HS-27A (cell line): ENCODE measurements at places on chromosomes 2 and 18.

- DNase-seq: no peak
Measured at GRCh38 chr2:217797165-217797564, 205.6 kb downstream of the TNS1 start.

DNA sequence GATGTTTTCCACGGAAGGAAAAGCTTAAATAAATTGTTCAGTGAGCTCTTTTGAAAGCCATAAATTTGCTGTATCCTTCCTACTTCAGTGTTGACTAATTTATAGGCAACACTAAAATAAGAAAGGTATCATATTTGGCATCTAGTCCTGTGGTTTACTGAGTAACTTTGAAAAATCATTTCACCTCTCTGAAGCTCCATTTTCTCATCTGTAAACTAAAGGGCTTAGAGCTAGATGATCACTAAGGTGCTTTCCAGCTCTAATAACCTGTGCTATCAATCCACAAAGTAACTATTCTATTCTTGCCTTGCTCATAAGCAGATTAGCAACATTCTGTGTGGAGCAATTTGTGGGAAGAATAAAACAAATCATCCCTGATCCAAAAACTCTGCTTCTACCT is 3.6 kb upstream of the MYOM1 start:
- no peak for DNase-seq

GRCh38 chr2:56540467-56540866 is 356.7 kb downstream of the CCDC85A start:
- no peak for DNase-seq

DNA sequence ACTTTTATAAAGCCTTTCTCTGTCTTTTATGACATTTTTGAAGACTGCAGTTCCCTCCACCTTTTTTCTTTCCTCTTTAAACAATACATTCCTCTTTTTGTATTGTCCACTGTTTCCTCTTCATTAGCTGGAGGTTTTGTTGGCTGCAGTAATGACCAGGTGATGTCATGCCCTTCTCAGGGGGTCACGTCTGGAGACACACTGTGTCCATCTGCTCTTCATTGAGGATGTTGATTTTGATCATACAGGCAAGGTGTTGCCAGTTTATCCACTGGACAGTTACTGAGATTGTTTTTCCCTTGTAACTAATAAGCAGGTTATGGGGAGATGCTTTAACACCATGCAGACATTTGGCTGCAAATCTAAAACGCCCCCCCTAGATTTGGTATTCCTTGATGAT is 19.8 kb downstream of the ZNF407 start:
- DNase-seq: no peak

- DNase-seq: no peak
Measured at GRCh38 chr2:197138506-197138905, 172.1 kb downstream of the ANKRD44 start.

- DNase-seq: no peak
Measured at GRCh38 chr18:11096839-11097750, 52.3 kb downstream of the PIEZO2 start.
